Adrenal gland (tissue), 19 donors: ENCODE measurements at places on chromosomes 2 and 18. TPM values are rescaled to one million over a fixed set of nuclear protein-coding genes. Genes with fewer than 3 reads are reported as not detected.

Gene DSC3
- polyA plus RNA-seq: 0.48 TPM

Gene MARCHF7
- polyA plus RNA-seq: 19.3 TPM

Gene NEB
- polyA plus RNA-seq: 7.3 TPM

Gene ODC1
- 10.2 TPM for polyA plus RNA-seq

Gene INHBB
- 8.7 TPM for polyA plus RNA-seq
